ENCODE measurements at places on chromosomes 6 and 20.

- no peak for DNase-seq
Measured at GRCh38 chr20:59482351-59483187, 121.8 kb upstream of the PHACTR3 start.

DNA sequence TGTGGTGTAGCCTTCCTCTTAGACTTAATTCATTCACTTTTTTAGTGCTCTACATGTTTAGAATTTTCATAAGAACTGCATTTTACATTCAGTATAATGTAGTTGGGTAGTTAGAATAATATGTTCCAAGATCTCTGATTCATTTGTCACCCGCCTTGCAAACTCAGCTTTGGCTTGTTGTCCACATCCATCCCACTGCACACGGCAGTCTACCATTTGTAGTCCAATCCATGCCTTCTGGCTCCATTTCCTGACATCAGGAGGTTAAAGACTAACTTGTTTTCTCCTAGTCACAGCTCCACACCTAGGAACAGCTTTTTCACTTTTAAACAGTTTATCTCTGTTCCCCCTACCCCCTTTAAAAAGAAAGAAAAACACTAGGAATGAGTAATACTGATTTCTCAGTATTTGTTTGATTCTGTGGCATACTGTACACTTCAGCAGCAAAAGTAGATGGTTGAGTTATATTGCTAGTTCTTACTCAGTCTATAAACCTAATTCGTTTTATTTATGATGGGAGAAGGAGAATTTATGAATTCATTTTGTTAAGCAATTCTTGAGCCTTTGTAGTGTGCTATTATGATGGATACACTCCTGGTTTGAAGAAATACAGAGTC lies 180.9 kb downstream of the ARID1B start:
- DNase-seq = no peak

GRCh38 chr6:140915551-140915950 lies 1217.2 kb upstream of the GJE1 start:
- no peak for DNase-seq

GRCh38 chr6:41156001-41156400 lies 1.9 kb upstream of the TREML1 start:
- DNase-seq = no peak

- DNase-seq = peak; percentile 30
Measured at GRCh38 chr6:18260448-18261106, 3.8 kb downstream of the DEK start.

Measured in NCI-H82 (cell line).